T-cell (primary cell): ENCODE measurements at places on chromosomes 1 and 21.

DNA sequence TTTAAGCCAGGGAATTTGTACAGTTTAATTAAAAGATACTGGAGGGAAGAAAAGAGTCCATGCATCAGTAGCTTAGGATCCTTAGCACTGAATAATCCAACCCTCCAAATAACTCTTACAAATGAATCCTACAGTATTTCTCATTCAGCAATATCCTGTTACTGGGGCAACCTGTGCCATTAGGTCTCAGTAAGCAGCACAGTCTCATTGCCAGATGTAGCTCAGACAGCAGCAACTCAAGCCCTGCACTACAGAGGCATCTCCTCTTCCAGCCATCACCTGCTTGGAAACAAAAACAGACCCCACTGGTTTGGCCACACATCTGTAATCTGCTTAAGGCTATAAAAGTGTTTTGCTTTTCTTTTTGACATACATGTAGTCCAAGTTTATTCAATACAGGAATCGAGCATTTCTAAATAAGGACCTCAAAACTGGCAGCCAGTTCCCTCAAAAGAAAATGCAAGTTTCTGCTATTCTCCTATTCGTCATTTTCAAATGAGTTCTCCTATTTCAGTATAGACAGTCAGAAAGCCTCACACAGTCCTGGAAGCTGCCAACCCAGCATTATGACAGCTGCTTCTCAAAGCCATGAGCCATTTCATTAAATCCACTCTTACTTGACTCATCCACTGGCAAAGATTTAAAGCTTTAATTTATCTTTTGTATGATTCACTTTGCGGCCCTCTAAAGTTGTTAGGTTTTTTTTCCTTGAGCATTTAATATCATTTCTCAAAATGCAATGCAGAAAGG, 129.0 kb downstream of the APP start:
- H3K36me3 ChIP-seq, result no peaks in the 10 kb centered on the region
- H3K27ac ChIP-seq, result no peak overlapping the region
- no peaks in the 10 kb centered on the region for H3K27me3 ChIP-seq
- no peak overlapping the region for H3K4me3 ChIP-seq
- H3K4me1 ChIP-seq, result no peaks in the 10 kb centered on the region

- no peak overlapping the region for H3K4me3 ChIP-seq
- no peak overlapping the region for H3K27ac ChIP-seq
Observed at GRCh38 chr1:20152599-20152930, 13.4 kb downstream of the PLA2G2F start.

DNA sequence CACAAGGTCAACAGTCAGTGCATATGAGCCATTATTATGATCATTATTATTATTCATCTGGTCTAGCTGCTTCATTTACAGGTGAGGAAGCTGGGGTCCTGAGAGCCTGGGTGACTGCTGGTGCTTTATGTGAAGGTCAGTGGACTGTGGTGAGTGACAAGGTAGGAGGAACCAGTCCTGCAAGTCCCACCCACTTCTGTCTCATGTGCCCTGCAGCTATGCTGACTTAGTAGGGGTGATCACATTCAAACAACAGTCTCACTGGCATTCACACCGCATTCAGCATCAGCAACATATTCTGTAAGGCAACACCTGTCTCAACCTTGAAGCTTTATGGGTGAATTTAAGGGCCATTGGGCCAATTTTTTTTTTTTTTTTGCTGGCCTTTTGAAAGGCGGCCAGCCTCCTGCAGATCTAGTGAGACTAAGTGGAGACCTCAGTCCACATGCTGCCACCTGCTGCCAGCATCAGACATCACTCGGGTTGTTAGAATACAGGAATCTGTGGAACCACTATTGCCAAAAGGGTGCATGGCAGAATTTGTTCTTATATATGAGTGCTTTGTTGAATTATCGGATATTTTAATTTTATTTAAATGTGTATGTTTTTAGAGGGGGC, 59.9 kb upstream of the CACNA1E start:
- no peak overlapping the region for H3K4me3 ChIP-seq
- H3K36me3 ChIP-seq, result no peaks in the 10 kb centered on the region

- H3K4me1 ChIP-seq, result no peaks in the 10 kb centered on the region
- no peak for DNase-seq
Observed at GRCh38 chr1:234585330-234586055, 24.5 kb downstream of the IRF2BP2 start.

GRCh38 chr1:55456971-55457370, 241.8 kb upstream of the USP24 start:
- no peaks in the 10 kb centered on the region for H3K36me3 ChIP-seq
- no peak overlapping the region for H3K27ac ChIP-seq
- H3K4me1 ChIP-seq, result no peaks in the 10 kb centered on the region
- DNase-seq, result no peak

- no peak for DNase-seq
- H3K4me1 ChIP-seq, result no peaks in the 10 kb centered on the region
- no peaks in the 10 kb centered on the region for H3K27me3 ChIP-seq
- H3K27ac ChIP-seq, result no peak overlapping the region
Observed at GRCh38 chr1:34787461-34788420, 5.1 kb upstream of the GJA4 start.

DNA sequence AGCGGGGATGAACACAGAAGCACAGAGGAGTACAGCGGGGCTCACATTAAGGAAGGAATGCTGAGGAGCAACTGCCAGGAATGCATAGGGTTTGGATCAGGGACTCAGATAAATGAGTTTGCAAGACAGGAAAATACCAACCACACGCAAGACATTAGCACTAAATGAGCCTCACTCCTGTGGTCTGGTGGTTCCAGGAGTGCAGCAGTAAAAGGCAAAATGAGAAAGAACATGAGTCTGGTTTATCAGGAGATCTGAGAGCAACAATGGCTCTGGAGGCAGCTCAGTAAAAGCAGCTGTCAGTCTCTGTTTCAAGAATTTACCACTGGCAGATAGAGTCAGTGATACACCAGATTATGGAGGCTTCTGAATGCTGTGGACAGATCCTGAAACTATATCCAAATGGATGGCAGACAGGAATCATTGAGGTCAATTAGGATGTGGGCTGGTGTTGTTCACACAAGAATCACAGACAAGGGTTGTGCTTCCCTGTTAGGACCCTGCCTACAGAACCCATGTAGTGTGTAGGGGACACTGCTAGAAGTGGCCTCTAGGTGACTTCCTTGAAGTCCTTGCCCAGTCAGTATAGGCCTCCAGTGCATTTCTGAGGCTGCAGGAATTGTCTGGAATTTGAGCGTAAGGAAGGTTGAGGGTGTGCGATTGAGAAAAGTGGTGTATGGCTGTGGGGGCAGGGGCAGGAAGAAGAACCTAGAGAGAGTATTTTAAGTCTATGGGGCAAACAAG, 50.3 kb downstream of the CASQ2 start:
- no peak for DNase-seq
- peaks cover 11% of the 10 kb centered on the region for H3K27me3 ChIP-seq
- H3K4me1 ChIP-seq, result no peaks in the 10 kb centered on the region
- H3K4me3 ChIP-seq, result no peak overlapping the region

DNA sequence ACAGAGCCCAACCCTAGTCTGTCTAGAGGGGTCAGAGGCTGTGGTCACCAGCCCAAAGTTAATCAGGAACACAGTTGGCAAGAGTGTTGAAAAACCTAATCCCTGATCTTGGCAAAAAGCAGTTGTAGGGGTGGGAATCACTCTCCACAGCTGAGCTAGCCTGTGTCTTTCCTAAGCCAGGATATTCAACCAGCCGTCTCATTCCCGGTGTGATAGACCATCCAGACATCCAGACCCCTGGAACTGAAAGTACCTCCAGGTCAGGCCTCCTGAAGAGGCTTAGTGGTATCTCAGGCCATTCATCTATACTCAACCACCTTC, 4.9 kb downstream of the LHX9 start:
- no peaks in the 10 kb centered on the region for H3K36me3 ChIP-seq
- no peak overlapping the region for H3K27ac ChIP-seq
- DNase-seq, result no peak
- H3K4me3 ChIP-seq, result no peak overlapping the region

DNA sequence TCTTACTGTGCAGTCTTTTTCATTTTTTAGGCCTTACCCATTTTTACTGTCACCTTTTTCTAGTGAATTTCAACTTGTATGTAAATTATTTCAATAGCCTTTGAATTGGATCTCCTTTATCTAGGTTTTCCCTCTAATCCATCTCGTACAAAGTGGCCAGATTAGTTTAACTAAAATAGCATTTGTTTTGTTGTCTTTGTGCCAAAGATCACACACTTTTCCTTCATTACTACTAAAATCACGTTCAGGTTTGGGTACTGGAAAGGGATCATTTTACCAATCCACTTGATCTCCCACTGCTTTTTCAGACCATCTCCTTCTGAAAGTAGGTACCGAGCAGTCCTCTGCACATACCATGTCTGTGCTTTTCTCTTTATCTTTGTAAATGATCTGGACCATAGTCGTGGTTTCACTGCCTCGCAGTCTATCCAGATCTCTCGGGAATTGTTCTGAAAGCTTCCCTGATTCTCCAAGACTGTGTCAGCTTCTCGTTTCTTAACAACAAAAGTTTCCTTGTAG, 20.1 kb downstream of the KDM1A start:
- H3K4me3 ChIP-seq, result no peak overlapping the region
- H3K27me3 ChIP-seq, result no peaks in the 10 kb centered on the region
- no peaks in the 10 kb centered on the region for H3K4me1 ChIP-seq
- H3K27ac ChIP-seq, result no peak overlapping the region

GRCh38 chr1:203673550-203674411, 47.1 kb downstream of the ATP2B4 start:
- no peaks in the 10 kb centered on the region for H3K27me3 ChIP-seq
- H3K27ac ChIP-seq, result peak overlapping the region; percentile 77
- peak; percentile 75 for DNase-seq
- peaks cover 49% of the 10 kb centered on the region for H3K4me1 ChIP-seq
- H3K36me3 ChIP-seq, result peaks cover 5% of the 10 kb centered on the region

DNA sequence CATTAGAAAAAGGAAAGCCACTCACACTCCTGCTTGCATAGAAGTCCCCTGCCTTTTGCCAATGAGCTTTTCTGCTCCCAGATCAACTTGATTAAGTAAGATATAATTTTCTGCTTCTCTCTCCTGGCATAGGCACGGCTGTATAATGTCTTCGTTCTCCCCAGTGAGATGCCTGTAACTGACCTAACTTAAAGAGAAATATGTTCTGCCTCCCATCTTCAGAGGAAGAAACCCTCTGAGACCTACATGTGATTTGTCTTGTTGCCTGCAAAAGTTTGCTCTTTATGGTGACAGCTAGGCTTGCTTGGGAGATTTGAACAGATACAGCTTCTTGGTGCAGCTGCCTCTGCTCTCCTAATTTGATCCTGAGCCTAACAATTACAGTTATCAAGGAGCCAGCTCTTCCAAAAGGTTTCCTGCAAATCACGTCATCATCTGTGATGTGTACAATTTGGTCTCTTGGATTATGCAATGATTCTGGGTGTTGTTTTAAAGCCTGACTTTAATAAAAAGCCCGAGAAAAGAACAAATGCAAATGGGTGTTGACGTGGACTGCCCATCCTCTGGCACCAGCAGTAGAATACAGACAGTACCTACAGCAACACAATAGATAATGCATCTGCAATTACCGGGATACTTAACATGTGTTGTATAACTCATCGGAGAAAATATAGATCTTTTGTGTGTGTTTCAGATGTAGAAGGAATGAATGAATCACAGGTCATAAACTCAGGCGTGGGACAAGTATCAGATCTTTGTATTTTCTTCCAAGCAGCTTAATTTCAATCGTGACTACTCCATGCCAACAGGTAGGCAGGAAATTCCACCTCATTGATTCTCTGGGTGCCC, 76.2 kb upstream of the KAZN start:
- H3K4me1 ChIP-seq, result no peaks in the 10 kb centered on the region
- no peak for DNase-seq
- no peaks in the 10 kb centered on the region for H3K36me3 ChIP-seq
- H3K27ac ChIP-seq, result no peak overlapping the region

GRCh38 chr21:44454747-44455523, at the start of gene LRRC3:
LRRC3 (plus strand) TSS chr21:44455510; CDS start chr21:44456645, 1,135 bp downstream.
- no peaks in the 10 kb centered on the region for H3K4me1 ChIP-seq
- H3K27me3 ChIP-seq, result no peaks in the 10 kb centered on the region
- DNase-seq, result peak; percentile 76
- no peak within 1 kb of the TSS for H3K27ac ChIP-seq

DNA sequence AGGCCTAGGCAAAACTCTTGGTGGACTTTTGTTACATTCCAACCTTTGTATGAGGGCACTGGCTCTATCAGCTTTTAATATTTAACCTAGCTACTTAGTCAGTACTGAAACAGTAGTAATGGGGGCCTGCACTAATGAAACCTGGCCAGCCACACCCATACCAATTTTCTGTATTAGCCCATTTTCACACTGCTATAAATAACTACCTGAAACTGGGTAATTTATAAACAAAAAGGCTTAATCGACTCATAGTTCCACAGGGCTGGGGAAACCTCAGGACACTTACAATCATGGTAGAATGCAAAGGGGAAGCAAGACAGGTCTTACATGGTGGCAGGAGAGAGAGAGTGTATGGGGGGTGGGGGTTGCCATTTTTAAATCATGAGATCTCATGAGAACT, 245.7 kb upstream of the RGS18 start:
- no peaks in the 10 kb centered on the region for H3K36me3 ChIP-seq
- no peak for DNase-seq
- no peak overlapping the region for H3K4me3 ChIP-seq
- no peak overlapping the region for H3K27ac ChIP-seq
- H3K4me1 ChIP-seq, result no peaks in the 10 kb centered on the region
- no peaks in the 10 kb centered on the region for H3K27me3 ChIP-seq

- H3K36me3 ChIP-seq, result no peaks in the 10 kb centered on the region
- DNase-seq, result no peak
- no peaks in the 10 kb centered on the region for H3K27me3 ChIP-seq
- no peaks in the 10 kb centered on the region for H3K4me1 ChIP-seq
- H3K4me3 ChIP-seq, result no peak overlapping the region
Observed at GRCh38 chr1:89887270-89887669, 66.4 kb downstream of the LRRC8D start.
